ENCODE measurements at places on chromosomes 4 and X.

GRCh38 chr4:38601244-38601915, 62.6 kb upstream of the KLF3 start:
- no peak for DNase-seq

GRCh38 chrX:94977562-94977961, 1303.6 kb downstream of the FAM133A start:
- no peak for DNase-seq

DNA sequence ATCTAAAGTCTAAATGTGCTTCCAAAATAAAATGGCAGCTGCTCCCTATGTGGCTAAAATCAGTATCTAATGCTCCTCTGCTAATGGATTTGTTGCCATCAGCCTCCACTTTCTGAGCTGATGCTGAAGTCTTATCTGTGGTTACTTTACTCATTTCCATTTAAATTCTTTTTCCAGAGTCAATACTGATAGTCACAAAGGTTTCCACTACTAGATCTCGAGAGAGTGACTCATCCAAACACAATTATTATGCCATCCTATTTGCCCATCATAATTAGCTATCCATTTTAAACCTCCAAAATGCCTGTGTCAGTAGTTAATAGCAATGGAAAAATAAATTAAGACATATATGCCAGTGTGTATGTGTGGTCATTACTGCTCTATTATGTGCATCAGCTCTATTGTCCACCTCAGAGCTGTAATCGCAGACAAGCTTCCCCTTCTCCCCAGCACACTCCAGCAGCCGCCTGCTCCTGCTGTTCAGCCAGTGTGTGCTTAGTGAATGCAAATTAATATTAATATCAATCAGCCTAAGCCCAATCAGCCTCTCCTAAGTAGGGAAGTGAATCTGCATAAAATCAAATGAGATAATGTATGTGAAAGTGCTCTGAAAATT, 199.8 kb upstream of the ZIC3 start:
- DNase-seq, result no peak

GRCh38 chr4:32147446-32148085, 1427.4 kb downstream of the PCDH7 start:
- DNase-seq, result no peak

DNA sequence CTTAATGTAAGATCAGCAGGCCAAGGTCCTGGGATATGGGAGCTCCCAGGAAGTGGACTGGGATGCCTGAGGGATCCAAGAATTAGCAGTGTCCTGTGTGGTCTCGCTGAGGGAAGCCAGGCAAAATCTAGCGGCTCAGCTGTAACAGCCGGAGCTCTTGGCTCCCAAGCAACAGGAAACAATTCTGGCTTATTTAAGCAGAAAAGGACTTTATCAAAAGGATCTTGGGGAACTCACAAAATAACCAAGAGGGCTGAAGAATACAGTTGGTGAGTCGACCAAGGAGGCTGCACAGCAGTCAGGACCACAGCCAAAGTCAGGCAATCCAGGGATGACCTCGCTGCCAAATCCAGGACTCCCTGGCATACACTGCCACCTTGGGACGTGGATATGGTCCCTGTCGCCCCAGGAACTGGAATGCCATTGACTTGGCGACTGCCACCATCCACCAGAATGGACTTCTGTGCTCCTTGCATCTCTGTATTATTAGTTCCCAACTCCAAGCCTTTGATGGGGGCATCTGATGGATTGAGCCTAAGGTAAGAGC, 165.3 kb upstream of the BCOR start:
- no peak for DNase-seq

DNA sequence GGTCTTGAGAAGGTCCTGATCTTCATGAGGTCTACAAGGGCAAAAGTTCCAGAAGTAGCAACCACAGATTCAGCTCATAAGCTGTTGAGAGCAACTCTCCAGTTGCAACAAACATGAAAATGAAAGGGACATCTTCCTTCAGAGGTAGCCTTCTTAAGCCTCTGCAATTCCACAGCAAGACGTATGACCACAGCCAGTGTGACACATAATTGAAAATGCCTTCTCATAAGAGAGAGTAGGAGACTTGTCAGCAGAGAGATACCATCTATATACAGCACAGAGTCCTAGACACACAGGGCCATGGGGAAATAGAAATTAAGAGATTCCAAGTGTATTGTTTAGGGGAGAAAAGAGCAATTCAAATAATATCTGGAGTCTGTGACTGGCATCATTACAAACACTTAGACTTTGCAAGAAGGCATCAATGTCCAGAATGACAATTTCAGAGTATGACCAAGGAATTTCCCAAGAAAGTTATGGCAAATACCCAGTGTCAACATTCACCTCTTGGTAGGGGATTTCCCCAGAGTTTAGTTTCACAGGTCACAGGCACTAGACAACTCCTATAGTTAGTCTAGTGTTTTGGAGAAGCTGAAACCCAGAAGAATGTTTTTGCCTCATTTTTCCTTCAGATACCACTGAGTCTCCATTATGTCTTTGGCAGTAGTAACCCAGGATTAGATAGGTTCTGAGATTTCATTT, 340.3 kb downstream of the ZNF674 start:
- DNase-seq, result peak; percentile 37

- DNase-seq, result no peak
Observed at GRCh38 chrX:39888730-39889129, 209.0 kb downstream of the BCOR start.

DNA sequence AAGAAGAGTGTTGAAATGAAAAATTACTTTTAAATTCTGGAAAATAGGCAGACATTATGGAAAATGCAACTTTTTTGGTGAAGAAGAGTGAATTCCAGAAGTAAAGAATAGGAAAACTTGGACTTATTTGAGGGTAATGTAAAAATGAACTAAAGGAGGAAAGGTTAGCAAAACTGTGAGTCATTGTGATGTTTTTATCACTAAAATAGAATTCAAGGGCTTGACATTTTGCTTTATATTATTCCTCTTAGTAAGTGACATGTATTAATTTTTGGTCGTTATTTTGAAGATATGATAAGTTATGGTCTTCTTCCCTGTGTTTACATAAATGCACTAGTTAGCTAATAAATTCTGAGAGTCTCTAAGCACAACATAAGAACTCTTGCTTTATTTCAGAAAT, 390.9 kb downstream of the FAT4 start:
- DNase-seq, result no peak

- peak; percentile 80 for DNase-seq
Observed at GRCh38 chrX:40097504-40098263, at the start of gene BCOR. Gene BCOR (minus strand): TSS chrX:40097958. CDS start chrX:40077929, 20,029 bp downstream.

DNA sequence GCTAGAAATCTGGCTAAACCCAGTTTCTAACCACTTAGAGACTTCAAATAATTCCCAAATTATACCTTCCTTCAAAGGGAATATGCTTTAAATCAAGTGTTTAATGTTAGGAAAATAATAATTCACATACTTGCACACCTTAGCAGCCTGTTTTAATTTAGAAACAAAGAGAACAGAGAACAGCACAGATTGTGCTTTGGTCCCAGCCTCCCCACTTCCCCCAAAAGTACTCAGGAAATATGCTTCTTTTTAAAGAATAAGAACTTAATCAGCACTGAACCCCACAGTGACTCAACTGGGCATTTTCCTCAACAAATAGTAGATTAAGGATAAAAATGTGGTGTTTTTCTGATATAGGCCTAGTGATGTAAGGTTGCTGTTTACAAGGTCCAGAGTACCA, 295.8 kb downstream of the GBA3 start:
- no peak for DNase-seq

- no peak for DNase-seq
Observed at GRCh38 chrX:55357236-55357635, 92.5 kb upstream of the PAGE3 start.

DNA sequence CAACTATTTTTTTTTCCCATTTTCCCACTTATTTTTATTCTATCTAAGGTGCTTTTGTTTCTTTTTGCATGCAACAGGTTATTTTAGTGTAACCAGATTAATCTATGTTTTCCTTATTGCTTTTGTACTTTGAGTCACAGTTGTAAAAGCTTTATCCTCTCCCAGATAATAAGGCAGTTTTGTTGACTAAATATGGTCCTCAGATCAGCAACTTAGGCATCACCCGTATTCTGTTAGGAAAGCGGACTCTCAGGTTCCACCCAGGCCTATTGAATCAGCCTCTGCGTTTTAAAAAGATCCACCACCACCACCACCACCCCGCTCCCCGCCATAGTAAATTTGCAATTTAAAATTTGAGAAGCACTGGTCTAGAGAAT, 58.6 kb upstream of the USP9X start:
- DNase-seq, result no peak

DNA sequence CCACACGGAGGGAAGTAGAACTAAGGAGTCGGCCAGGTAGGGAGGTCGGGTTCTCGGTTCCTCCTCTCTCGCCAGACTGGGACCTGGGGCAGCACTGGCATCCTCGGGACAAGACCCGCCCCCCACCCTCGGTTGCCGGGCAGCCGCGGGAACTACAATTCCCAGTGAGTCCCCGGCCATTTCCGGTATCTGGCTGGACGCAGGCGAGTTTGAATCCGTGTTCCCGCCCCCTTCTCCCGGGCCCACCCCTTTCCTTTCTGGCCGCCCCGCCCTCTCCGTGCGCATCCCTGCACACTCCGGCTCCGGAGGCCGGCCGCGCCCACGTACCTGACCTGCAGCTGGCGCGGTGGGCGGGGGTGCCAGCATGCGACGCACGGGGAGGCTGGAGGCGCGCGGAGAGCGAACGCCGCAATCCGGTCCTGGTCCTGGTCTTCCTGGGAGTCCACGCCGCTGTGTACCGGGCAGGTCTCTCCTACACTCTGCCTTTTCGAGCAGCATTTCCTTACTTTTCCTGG, 10.2 kb upstream of the DLG3 start:
- DNase-seq, result peak; percentile 84

GRCh38 chrX:4710618-4711433, 997.4 kb upstream of the PRKX start:
- peak; percentile 56 for DNase-seq

GRCh38 chr4:71944956-71945355, 86.8 kb upstream of the NPFFR2 start:
- no peak for DNase-seq

GRCh38 chr4:80043541-80043940, 29.5 kb downstream of the ANTXR2 start:
- DNase-seq, result no peak

DNA sequence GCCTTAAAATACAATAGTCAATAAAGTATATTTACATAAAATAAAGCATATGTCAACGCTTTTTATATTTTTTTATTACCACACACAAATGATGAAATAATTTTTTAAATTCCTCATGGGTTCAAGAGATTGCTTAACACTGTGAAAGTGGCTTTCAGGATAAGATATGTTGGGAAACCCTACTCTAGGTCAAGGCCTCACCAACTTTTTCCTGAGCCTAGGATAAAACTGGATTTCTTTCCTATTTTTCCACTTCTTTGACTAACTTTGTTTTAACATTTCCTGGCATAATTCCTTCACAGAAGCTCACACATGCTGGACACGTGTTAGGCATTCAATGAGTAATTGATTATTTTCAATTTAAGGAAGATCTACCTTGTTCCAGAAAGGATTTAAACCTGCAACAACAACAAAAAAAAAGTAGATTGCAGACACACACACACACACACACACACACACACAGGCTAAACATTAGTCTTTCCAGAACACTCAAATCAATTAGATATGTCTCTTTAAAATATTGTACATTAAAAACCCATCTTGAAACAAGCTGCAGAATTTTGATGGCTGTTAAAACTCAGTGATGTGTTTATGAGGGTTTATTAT, 9.1 kb downstream of the KLB start:
- DNase-seq, result no peak

DNA sequence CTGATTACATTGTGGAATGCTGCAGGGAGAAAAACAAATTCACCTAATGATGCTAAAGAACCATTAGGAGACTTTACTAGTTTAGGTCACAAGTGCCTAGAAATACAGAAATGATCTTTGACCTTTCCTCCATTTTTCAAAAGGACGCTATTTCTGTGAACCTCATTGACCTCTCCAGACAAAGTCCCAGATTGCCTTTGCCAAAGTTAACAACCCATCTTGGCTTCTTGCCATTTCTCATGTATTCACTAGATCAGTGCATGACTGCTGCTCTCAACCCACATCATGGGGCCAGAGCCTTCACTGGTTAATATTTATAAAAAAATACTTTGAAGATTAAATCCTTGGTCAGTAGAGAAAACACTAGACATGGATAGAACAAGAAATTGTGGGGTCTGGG, 19.9 kb upstream of the AR start:
- no peak for DNase-seq

GRCh38 chr4:37244583-37245390, at the start of gene NWD2:
Gene NWD2 (plus strand): TSS chr4:37244743. CDS start chr4:37245068, 325 bp downstream.
- DNase-seq, result no peak

- DNase-seq, result no peak
Observed at GRCh38 chr4:169418846-169419245, 148.1 kb upstream of the SH3RF1 start.

DNA sequence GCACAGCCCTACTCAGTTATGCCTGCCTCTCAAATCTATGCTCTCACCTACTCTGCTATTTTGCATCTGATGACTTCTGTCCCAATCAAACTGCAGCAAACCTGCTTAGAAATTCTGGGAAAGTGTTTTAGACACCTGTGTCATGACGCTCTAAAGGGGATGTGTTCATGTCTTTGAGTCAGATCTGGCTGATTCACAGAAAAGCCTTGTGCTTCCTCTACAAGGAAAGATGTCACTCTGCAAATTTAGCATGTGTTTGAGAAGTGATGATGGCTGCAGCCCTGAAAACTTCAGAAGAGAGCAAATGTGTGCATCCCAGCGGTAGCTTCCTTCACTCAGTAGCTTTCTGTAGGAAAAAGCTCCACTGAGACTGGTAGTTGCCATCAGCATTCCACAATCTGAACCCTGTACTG, 235.4 kb downstream of the MGST2 start:
- no peak for DNase-seq

- DNase-seq, result no peak
Observed at GRCh38 chr4:93835929-93836328, 7.4 kb downstream of the ATOH1 start.

GRCh38 chrX:28848707-28849106, 261.5 kb downstream of the IL1RAPL1 start:
- no peak for DNase-seq

DNA sequence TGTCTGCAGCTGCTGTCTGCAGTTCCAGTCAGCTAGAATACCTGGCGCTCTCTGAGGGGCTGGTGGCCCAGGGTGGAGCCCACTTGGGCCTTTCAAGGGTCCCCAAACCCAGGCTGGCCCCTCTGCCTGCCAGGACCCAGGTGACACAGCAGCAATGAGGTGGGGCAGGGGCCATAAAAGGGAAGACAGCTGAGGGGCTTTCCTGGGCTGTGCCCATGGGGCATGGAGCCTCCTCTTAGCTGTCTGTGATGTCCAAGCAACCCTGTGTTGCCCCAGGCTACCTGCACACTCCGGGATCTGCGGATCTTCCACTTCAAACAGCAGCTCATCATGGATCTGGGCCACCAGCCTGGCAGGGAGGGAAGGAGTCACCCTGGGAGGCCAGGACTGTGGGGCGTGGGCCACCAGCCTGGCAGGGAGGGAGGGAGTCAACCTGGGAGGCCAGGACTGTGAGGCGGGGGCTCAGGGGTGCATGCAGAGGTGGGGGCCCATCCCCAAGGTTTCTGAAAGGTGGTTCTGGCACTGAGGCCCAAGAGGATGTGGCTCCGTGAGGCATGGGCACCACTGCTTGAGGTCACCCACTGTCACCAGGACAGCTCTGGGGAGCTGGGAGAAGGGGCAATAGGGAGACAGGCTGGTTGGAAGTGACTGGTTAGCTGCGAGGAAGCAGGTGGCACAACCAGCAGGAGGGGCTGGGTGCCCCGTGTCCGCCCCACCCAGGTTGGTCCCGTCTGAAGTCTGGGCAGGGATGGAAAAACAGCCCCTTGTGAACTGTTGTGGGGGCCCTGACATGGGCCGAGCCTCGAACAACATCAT, 16.3 kb downstream of the NAT8L start:
- no peak for DNase-seq

GRCh38 chr4:385934-386707, 48.5 kb downstream of the ZNF141 start:
- DNase-seq, result no peak

All from A549 (cell line).